ENCODE measurements at places on chromosomes 7 and 10.

- DNase-seq = no peak
These were observed 43.0 kb upstream of the CDK1 start for GRCh38 chr10:60735244-60735643.

DNA sequence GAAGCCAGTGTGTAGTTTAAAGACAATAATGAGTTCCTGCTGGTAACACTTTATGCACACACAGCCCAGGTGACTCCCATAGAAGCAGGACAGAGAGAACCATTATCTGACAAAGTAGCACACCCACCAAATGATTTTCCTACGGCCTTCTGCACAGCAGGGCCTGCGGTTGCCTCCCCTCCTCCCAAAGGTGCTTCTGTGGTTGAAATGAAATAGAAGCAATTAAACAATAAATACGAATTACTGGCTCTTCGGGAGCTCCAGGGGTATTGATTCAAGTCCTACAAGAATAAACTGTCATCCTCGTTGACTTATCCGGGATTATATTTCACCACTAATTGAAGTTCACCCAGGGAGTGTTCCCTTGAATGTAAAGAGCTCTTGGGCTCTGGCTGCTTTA lies 172.1 kb downstream of the ACTR3B start:
- DNase-seq = no peak

GRCh38 chr10:6578251-6578771 lies 1.8 kb downstream of the PRKCQ start:
- no peak for DNase-seq

GRCh38 chr10:74118804-74119203 lies 31.8 kb downstream of the AP3M1 start:
- no peak for DNase-seq

GRCh38 chr7:71466448-71467145 lies 334.7 kb downstream of the GALNT17 start:
- DNase-seq = no peak

- no peak for DNase-seq
These were observed 123.1 kb upstream of the INHBA start for GRCh38 chr7:41825927-41826480.

DNA sequence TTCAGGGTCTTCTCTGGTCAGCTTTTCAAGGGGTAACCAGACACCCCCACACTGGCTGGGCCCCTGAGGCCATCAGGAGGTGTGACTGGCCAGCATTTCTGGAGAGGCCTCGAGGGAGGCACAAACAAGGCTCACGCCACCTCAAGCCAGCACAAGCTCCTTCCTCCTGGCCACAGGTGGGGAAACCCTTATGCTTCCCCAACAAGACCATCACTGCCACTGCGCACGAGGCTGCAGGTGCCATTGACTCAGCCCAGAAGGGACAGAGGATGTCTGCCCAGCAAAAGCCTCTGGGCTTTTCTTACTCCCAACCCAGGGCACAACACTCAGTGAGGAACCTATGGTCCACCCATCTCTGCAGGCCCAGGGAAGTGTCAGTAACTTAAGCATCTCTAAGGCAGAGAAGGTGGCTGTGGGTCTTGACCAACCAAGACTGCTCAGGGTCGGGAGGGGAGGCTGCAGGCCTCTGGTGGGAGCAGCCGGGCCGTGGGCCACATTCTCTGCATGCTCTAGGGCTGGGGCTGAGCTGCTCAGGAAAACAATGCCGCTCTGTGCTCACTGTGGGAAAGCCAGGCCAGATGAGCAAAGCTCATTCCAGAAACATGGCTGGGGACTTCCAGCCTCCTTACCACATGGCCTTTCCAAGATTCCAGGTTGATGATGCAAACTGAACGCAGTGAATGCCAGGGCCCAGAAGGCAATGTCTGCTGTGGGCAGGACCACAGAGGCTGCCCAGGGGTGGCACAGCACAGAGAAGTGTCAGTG lies 24.2 kb upstream of the RASSF4 start:
- DNase-seq = peak; percentile 92

DNA sequence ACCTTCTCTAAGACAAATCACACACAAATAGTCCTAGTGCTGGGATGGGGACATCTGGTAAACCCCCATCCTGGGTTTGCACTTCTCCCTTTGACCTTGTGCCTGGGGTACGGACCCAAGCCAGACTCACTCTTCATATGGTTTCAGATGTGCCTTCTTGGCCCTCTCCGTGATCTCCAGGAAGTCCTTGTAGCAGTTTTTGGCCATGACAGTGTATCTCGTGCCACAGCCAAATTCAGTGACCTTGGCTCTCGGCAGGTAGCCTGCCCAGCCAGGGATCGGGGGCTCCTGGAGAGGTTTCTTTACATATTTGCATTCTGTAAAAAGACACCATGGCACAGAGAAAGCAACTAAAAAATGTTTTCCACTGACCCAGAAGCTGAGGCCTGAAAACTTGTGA lies 43.9 kb downstream of the PNLIPRP2 start:
- no peak for DNase-seq

DNA sequence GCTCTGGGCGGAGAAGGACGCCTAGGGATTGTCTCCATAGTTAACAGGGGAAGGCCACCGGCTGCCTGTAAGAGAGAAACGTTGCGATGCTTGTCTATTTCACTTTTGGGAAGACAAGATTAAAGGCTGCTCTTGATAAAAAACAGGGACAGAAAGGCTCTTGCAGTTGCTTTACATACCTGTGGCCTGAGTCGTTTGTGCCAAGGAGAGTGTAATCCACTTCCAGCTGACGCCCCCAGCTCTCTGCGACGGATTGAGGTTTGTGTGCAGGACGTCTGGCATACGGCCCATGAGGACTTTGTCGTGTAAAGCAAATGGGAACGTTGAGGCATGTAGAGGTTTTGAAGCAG lies 1.1 kb downstream of the MAP3K8 start:
- no peak for DNase-seq

DNA sequence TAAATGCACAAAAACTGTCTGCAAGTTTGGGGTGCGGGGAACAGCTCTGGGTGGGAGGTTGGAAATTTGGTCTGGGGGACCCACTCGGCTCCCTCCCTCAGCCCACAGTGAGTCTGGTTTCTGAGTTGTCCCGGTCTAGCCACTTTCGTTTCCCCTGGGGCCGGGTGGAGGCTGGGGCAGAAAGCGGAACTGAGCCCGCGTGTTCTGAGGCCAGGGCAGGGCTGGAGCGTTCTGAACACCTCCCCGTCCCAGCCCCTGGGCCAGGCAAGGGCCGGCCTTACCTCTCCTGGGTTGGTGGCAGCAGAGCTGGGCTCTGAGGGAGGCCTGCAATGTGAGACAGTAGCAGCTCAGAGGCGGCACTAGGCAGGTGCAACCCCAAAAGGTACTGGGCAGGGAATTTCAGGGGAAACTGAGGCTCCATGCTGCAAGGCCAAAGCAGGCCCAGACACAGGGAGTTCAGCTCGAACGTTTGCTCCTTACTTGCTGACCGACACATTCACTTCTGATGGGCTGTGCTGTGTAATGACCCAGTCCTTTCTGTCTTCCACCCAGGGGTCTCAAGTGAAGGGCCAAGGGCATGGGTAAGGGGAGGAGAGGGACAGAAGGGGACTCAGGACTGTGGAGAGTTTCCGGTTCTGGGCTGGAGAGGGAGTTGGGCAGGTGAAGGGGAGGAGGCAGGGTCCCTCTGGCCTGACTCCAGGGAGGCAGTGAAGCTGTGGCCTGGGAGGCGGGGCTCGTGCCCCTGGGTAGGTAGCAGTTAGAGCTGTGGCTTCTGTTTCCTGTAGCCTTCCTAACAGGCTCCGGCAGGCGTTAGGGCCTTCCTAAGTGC lies 3.0 kb downstream of the IRF5 start:
- DNase-seq = no peak

DNA sequence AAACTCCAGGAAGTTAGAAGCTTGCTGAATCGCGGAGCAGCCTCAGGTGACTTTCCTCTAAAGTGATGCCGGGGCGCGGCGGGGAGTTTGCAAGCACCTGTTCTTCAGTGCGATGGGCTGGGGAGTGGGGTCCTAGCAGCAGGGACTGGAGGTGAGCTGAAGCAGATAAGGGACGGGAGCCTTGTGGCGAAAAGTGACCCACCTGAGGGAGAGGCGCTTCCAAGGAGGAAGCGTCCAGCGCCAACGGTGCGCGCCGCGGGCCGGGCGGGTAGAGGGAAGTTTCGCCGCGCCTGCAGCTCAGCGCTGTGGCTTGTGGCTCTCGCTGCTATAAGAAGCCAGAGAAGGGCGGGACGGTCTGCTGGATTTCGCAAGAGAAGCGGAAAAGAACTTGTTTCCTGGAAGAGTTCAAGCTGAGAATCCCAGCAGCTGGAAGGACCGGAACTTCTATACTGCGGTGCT lies at the start of gene STEAP4:
STEAP4 (minus strand) TSS at position 305 of the 459 bp plus-strand sequence. CDS start 22,625 bp downstream, outside the sequence.
- DNase-seq = peak; percentile 19
